ENCODE measurements at places on chromosomes 13 and 19. TPM values are rescaled to one million over a fixed set of nuclear protein-coding genes. Genes with fewer than 3 reads are reported as not detected.
A peak's percentile ranks its signal among the peaks of the same experiment; 100 is the strongest.

The RASA3 gene
- 58.6 TPM for total RNA-seq

DNA sequence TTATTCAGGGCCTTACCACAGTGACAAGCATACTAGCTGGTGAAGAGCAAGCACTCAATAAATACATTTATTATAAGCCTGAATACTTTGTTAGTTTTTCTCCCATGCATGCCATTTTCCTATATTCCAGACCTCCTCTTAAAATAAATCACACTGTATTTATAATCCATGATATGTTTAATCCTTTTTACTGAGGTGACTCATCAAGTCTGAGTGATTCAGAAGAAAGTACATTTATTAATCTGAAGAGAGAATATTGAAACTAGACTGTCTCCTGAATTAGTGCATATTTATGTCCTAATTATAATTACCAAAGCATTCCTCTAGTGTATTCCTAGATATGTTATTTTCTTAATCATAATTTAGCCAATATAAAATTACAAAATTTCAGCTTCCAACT, 323.3 kb downstream of the NALCN start:
- peak; percentile 4 for DNase-seq

- no peak for DNase-seq
These were observed 2.2 kb downstream of the MZF1 start for GRCh38 chr19:58570770-58571574.

DNA sequence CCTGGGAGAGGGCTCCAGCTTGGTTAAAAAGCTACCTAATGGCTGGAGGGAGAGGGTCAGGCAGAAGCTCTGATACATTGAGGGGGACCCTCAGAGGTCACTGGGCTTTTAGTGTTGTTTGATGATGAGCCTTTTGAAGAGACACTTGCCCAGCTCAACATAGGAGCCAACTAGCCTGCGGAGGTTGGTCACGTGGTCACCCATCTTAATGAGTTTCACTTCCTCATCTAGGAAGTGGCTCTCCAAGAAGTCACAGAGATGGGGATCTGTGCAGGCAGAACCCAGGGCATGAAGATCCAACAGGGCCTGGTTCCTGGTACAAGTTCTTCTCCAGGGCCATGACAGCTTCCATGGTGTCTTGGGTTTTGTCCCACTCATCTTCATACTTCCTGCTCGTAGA, 33.4 kb downstream of the IPO5 start:
- no peak for DNase-seq
